Stimulated activated CD4-positive, alpha-beta T cell treated with anti-CD3 and anti-CD28 coated beads, Interleukin-15, amount 100 ng/mL, for 1 hour (primary cell): ENCODE measurements at places on chromosomes 3 and 15.

DNA sequence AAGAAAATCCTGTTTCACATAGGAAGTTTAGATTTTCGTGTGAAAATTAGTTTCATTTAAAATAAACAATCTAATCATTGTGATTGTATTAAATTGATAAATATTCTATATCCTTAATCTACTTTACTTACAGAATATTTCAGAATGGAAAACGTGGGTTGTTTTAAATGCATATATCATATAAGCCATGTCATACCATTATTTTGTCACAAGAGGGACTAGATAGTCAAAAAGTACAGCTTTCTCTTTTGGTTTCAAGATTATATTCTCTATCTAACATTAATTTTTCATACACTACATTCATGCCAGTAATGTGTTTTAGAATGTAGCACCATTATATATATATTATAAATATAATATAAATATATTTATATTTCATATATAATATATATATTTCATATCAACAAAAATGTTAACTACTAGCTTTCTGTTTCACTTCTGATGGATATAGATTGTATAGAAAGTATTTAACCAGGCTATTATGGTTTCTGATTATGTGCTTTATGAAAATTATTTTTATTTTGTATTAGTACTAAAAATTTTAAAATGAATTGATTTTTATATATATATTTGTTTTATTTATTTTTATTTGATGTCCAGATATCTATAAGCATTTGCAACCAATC, 45.3 kb downstream of the OSTN start:
- no peak for DNase-seq

GRCh38 chr3:26449996-26450395, 172.6 kb upstream of the LRRC3B start:
- DNase-seq, result no peak

- DNase-seq, result no peak
Measured at GRCh38 chr3:29711255-29711771, 430.4 kb downstream of the RBMS3 start.

GRCh38 chr3:55218577-55218976, 268.5 kb downstream of the WNT5A start:
- DNase-seq, result no peak

DNA sequence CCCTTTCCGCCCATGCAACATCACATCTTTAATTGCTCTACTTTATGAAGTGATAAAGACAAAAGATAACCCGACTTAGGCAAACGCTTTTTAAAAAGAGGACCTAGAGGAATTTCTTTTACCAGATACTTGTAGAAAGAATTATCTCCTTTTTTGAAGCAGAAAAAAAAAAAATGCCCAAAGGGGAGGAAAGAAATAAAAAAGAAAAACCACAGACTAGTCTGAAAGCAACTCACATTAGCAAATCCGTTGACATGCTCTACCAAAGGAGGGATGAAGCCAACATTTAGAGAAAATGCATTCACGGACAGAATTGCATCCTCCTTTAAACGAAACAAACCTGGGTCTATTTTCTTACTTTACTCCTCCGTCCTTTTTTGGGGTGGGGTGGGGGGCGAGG, 213.6 kb downstream of the MEIS2 start:
- DNase-seq, result no peak

DNA sequence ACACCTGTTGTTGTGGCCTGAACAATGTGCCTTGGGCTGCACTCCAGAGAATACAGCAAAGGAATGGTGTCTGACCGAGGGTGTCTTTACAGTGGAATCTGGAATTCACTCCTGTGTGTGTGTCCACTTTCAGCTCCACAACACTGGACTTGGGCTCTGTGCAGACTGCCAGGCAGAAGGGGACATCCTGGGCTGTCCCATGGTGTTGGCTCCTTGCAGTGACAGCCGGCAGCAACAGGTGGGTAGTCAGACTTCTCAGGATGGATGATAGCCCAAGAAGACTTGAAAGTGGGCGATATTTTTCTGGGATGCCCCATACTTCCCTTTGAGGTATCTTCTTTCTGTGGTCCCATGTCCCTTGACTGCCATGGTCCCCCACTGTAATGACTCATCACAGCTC, 45.0 kb downstream of the DPH3 start:
- DNase-seq, result no peak

- DNase-seq, result no peak
Measured at GRCh38 chr3:140151321-140151720, 216.3 kb downstream of the CLSTN2 start.

- DNase-seq, result no peak
Measured at GRCh38 chr3:136074546-136075170, 109.1 kb downstream of the PPP2R3A start.

DNA sequence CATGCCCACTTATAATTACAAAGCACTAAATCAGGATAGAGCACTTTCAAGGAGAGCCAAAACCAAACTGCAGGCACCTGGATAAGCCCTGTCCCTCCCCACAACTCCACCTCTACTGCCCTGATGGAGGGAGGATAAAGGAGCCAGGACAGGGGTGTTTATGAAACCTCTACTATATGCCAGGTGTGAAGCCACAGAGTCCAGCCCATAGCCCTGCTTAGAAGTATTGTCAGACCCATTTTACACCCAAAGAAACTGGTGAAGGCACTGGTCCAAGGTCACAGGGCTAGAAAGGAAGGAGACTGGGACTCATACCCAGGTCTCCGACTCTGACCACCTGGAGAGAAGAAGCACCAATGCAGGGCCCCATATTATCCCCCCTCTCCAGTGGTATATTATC, 48.7 kb downstream of the SH3BP5 start:
- no peak for DNase-seq

DNA sequence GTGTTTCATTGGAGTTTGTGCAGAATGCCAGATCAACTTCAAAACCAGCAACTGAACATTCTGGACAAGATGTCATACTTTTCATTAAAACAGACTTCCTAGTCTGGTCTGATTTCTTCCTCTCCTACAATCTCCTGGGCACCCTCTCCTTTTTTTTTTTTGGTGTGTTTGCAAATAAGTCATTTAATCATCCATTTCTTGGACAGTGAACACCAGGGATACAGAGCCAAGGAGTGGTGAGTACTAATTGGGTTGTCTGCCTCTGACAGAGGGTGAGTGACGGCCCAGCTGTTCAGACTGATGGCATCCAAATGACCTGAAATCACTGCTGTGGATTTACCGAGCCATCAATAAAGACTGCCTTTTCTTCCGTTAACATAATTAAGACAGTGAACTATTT, 158.0 kb downstream of the STT3B start:
- DNase-seq, result no peak

GRCh38 chr3:86982883-86983282, 8.1 kb downstream of the VGLL3 start:
- no peak for DNase-seq

GRCh38 chr15:71496336-71496955, 313.9 kb upstream of the NR2E3 start:
- no peak for DNase-seq
